Right renal pelvis (tissue), 4 donors: ENCODE measurements at places on chromosomes 6 and 20.

DNA sequence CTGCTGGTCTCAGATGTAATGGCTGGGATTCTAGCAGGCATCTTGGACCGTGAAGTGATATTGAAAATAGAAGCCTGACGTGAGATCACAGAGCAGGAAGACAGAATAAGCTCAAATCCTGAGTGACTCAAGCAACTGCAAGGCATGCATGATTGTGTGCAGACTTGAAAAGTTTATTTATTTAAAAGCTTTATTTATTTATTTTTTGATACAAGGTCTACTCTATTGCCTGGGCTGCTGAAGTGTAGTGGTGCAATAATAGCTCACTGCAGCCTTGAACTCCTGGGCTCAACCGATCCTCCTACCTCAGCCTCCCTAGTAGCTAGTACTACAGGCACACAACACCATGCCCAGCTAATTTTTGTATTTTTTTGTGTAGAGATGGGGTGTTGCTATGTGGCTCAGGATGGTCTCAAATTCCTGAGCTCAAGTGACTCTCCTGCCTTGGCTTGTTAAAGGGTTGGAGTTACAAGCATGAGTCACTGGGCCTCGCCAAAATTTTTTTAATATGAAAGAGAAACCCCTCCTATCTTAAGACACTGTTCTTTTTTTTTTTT is 40.1 kb upstream of the RNF144B start:
- no peak for DNase-seq

GRCh38 chr20:41697861-41698559 is 79.8 kb upstream of the CHD6 start:
- DNase-seq: no peak

DNA sequence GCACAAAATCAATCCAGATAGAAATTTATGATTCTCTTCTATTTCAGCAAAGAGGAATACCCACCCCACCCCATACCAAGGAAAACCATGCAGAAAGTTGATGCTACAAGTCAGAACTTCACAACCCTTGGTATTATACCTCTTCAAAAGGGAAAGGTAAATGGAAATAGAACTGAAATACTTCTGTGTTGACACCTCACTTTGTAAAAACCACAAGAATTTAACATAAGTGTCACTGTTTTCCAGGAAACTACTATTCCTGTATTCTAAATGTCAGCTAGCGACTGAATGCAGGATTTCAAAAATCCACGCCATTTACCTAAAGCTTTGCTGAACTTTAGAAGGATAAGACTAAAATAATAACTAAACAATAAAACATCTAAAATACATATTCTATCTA is 3.6 kb downstream of the CPNE1 start:
- DNase-seq: no peak

GRCh38 chr6:151408858-151409257 is 17.5 kb upstream of the ZBTB2 start:
- no peak for DNase-seq

GRCh38 chr20:61682996-61683681 is 382.5 kb downstream of the TAF4 start:
- no peak for DNase-seq

DNA sequence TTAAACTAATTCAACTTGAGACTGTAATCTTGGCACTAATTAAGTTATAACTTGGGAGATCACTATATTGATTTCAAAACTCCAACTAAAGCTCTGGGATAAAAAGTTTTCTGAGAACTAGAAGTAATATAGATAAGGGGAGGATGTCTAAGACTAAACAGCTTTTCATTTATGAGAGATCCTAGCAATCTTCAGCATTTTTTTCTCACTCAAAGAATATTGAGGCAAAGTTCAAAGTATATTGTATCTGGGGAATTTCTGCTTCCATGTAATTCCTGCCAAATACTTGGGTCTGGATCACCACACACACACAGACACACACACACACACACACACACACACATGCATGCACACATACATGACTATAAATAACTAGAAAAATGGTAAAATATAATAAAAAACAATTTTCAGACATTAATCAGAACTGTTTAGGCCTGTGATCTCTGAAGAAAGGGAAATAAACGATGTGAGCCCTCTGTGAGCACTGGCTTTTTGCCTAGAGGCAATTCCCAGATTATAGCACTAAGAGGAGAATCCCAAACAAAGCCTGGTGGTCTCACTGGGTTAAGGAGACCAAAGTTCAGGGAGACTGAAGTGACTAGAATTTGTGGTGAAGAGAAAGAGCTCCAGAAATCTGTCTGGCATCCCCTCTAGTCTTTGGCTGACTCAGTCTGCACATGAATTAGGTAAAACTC is 92.8 kb downstream of the ADAT2 start:
- peak; percentile 36 for DNase-seq

DNA sequence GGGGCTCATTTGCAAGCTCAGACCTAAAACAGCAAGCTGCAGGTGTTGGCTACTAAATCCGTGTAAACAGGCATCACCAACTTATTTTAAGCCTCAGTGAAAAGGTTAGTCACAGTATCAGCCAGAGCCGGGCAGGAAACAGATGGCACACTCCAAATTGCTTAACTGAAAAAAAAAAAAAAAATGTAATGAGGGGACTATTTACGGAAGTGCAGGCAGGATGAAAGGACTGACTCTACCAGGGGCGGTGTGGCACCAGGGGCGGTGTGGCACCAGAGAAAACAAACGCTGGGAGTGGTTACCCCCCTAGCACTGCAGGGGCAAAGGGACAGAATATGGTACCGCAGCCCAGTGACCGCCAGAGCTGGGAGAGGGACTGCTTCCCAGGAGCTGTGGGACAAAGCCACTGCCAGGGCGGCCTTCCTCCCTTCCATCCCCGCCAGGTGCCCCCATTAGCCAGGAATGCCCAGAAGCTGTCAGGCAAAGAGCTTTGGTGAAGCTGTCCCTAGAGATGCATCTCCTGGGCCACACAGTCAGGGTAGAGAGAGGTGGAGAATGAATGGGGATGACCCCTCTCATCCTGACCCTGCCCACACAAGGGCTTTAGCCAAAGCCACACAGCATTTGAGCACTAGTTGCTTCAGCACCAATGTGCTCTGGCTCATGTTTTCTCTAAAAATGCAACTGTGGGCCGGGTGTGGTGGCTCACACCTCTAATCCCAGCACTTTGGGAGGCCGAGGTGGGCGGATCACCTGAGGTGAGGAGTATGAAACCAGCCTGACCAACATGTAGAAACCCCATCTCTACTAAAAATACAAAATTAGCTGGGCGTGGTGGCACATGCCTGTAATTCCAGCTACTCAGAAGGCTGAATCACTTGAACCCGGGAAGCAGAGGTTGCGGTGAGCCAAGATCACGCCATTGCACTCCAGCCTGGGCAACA is 39.6 kb upstream of the GFOD1 start:
- no peak for DNase-seq

GRCh38 chr6:1850840-1851157 is 241.1 kb downstream of the FOXC1 start:
- DNase-seq: no peak

- no peak for DNase-seq
Measured at GRCh38 chr6:42366011-42366705, 85.6 kb downstream of the TRERF1 start.

- DNase-seq: no peak
Measured at GRCh38 chr6:113047932-113048331, 700.8 kb downstream of the RFPL4B start.

DNA sequence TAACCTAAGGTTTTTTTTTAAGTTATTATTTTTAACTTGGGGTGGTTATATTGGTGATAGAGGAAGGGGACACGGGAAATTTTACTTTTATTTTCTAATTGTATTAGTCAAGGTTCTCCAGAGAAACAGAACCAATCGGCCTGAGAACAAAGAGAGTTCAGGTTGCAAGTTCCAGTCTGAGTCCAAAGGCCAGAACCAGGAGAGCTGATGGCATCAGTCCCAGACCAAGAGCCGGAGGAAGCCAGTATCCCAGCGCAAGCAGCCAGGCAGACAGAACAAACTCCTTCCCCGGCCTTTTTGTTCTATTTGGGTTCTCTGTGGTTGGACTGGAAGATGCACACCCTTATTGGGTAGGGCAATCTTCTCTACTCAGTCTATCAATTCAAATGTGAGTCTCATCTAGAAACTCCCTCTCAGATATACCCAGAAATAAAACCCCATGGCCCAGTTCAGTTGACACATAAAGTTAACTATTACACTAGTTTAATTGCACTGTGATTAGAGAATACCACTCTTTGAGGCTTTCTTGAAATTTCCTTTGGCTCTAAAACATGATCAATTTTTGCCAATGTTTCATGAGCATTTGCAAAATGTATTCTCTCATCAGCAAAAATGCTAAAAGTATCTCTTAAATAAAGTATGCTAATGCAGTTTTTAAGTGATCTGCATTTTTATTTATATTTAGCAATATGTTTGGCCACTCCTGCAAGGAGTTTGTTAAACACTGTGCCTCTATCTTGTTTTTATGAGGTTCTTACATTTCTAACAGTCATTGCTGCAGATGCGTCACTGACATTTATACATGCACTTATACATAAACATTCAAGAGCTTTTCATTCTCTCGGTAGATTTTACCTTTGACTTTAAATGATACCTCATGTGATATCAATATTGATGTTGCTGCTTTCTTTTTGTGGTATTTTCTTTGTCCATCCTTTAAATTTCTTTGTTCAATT is 103.2 kb upstream of the SSTR4 start:
- DNase-seq: no peak

DNA sequence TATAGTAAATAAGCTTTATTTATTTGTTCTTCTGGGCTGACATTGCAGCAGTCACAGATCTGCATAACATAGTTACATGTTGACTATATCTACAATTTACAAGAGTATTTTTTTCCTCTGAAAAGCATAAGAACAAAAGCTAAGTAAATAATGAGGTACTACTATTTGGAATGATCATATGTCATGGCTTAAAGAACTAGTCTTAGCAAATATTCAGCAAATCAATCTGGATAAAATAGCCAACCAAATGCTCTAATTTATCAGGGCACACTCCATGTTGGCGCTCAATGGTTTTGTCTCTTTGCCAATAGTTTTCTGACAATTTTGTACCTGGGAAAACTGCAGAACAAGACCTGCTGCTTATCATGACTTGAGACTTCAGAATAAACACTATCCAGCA is 233.4 kb upstream of the RIN2 start:
- DNase-seq: no peak

GRCh38 chr20:20561841-20562240 is 150.6 kb downstream of the RALGAPA2 start:
- DNase-seq: no peak

- no peak for DNase-seq
Measured at GRCh38 chr6:18551228-18551627, 164.1 kb downstream of the RNF144B start.

- DNase-seq: no peak
Measured at GRCh38 chr6:35640017-35640664, 48.6 kb downstream of the FKBP5 start.

- DNase-seq: peak; percentile 28
Measured at GRCh38 chr6:142378138-142378875, 76.5 kb downstream of the ADGRG6 start.
